ENCODE measurements at places on chromosomes 6 and 20. TPM values are rescaled to one million over a fixed set of nuclear protein-coding genes. Genes with fewer than 3 reads are reported as not detected.

- DNase-seq = no peak
These were observed 321.3 kb downstream of the TFAP2B start for GRCh38 chr6:51139950-51140385.

DNA sequence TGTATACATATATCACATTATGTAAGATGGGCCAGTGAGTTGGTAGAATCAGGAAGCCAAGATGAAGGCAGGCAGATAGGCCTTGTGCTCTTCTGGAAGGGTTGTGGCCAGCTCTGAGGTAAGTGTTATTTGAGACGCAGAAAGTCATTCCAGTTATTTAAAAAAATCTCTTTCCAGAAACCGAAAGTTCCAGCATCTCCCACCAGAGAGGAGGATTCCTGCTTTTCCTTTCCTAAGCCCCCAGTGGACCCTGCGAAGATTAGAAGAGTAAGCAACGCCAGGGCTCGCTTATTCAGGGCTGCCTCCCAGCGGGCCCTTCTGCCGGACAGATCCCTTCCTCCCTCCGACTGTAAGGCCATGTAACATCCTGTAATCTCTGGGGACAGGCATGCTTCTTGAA, 20.4 kb downstream of the ARMC2 start:
- DNase-seq = no peak

PRSS16 gene
- not detected for total RNA-seq

- DNase-seq = no peak
These were observed 99.1 kb downstream of the ARMC2 start for GRCh38 chr6:108947114-108947854.

DNA sequence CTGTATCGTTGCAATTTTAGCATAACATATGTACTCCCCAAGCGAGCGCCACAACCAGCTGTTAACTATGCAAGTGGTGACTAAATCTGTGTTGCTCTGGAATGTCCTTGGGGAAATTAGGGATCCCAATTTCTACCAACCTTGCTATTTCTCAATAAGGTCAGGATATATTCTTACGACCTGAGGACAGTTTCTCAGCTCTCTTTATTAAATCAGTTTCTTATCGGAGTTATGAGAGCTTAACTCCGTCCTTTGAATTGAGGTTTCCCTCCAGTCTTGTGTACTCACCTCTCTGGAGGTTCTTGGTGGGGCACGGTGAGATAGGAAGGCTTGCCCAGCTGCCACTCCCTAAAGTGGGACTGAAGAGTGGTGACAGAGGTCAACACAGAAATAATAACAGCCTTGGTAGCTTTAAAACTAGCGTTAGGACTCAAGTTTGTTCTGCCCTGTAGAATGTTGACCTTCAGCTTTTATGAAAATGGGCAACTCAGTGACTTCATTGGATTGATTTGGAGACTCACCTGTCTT, 694 bp downstream of the MRPS18B start:
- DNase-seq = peak; percentile 42

GRCh38 chr6:94698773-94699172, 878.6 kb upstream of the MANEA start:
- DNase-seq = no peak

GRCh38 chr6:72642435-72642834, 20.6 kb downstream of the KCNQ5 start:
- DNase-seq = no peak

OPRM1 gene
- total RNA-seq = not detected

DNA sequence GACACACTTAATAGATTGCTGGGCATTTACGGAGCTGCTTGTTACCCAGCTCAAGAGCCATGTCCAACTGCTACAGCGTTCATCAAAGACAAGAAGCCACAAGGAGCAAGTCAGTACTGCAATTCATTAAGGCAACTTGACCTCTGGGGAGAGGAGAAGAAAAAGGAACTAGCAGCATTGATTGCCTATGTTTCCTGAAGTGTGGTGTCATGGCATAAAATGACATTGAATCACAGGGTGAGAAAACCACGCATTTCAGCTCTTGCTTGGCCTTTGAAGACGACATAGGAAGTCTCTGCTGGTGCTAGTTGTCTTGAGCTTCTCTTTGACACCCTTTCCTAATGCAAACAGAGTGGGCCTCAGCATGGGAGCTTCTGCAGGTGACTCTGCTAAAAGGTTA, 139.1 kb downstream of the CDH26 start:
- no peak for DNase-seq

GRCh38 chr6:120363429-120363828, 970.9 kb downstream of the TBC1D32 start:
- DNase-seq = no peak

SLC32A1 gene
- not detected for total RNA-seq

UBE2C gene
- 0.79 TPM for total RNA-seq

- no peak for DNase-seq
These were observed 18.4 kb downstream of the SCP2D1 start for GRCh38 chr20:18831830-18832499.

GRCh38 chr6:46376562-46377061, 114.6 kb downstream of the RCAN2 start:
- DNase-seq = no peak

MYMX gene
- total RNA-seq = not detected

MCCD1 gene
- not detected for total RNA-seq

GRCh38 chr20:34604980-34605788, 46.7 kb downstream of the MAP1LC3A start:
- no peak for DNase-seq

L3MBTL3 gene
- total RNA-seq = 10.5 TPM
